Activated CD4-positive, alpha-beta T cell treated with anti-CD3 and anti-CD28 coated beads, Interleukin-2, amount 10 ng/mL, durations not matched to agents 24 days and 14 days (primary cell): ENCODE measurements at places on chromosomes 3 and 15.

GRCh38 chr3:15630646-15631350 lies 29.3 kb downstream of the BTD start:
- peak overlapping the region; percentile 40 for H3K27ac ChIP-seq
- H3K27me3 ChIP-seq, result no peaks in the 10 kb centered on the region
- no peak overlapping the region for H3K4me3 ChIP-seq
- peaks cover 29% of the 10 kb centered on the region for H3K4me1 ChIP-seq
- no peaks in the 10 kb centered on the region for H3K36me3 ChIP-seq

- no peak overlapping the region for H3K27ac ChIP-seq
- no peaks in the 10 kb centered on the region for H3K27me3 ChIP-seq
- no peaks in the 10 kb centered on the region for H3K4me1 ChIP-seq
- no peaks in the 10 kb centered on the region for H3K36me3 ChIP-seq
Observed at GRCh38 chr15:32956006-32956405, 238.2 kb downstream of the GREM1 start.

- no peak overlapping the region for H3K27ac ChIP-seq
- H3K27me3 ChIP-seq, result no peaks in the 10 kb centered on the region
- H3K36me3 ChIP-seq, result no peaks in the 10 kb centered on the region
- peak; percentile 34 for DNase-seq
Observed at GRCh38 chr3:38755130-38755529, 60.9 kb downstream of the SCN10A start.

DNA sequence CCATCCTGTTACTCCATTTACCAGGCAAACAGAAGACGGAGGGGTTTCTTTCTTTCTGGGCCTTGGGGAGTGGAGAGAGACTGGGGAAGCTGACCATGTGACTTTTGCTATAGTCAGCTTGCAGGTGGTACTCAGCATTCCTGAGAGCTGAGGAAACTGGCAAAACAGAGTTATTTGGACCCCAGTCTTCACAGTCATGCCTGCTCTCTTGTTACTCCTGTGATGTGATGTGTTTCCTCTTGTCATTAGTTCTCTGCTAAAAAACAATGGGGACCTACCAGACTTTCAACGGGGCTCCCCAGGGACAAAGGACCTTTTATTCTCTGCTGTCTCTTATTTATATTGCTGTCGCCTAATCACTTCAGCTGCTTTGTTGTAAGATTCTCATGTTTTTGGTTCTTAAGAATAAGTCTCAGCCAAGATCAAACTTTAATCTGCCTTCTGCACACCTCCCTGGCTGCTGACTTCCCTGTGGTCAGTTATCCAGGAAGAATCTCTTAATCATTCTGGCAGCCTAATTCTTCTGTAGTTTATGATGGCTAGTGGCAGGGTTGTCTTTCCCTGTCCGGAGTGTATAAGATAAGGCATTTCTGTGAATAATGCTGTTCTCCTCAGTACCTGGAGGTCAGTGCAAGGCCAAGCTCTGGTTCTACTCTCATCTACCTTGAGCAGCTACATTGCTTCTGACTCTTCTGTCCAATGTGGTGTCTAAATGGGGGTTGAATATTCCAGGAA lies 8.8 kb downstream of the STARD9 start:
- no peak for DNase-seq
- H3K4me1 ChIP-seq, result peaks cover 24% of the 10 kb centered on the region
- no peak overlapping the region for H3K4me3 ChIP-seq
- H3K27ac ChIP-seq, result no peak overlapping the region
- peaks cover 10% of the 10 kb centered on the region for H3K36me3 ChIP-seq
- H3K27me3 ChIP-seq, result peaks cover 14% of the 10 kb centered on the region

- no peaks in the 10 kb centered on the region for H3K36me3 ChIP-seq
- no peaks in the 10 kb centered on the region for H3K27me3 ChIP-seq
- DNase-seq, result no peak
- H3K27ac ChIP-seq, result no peak overlapping the region
- no peak overlapping the region for H3K4me3 ChIP-seq
Observed at GRCh38 chr3:34067536-34068051, 269.2 kb downstream of the PDCD6IP start.

DNA sequence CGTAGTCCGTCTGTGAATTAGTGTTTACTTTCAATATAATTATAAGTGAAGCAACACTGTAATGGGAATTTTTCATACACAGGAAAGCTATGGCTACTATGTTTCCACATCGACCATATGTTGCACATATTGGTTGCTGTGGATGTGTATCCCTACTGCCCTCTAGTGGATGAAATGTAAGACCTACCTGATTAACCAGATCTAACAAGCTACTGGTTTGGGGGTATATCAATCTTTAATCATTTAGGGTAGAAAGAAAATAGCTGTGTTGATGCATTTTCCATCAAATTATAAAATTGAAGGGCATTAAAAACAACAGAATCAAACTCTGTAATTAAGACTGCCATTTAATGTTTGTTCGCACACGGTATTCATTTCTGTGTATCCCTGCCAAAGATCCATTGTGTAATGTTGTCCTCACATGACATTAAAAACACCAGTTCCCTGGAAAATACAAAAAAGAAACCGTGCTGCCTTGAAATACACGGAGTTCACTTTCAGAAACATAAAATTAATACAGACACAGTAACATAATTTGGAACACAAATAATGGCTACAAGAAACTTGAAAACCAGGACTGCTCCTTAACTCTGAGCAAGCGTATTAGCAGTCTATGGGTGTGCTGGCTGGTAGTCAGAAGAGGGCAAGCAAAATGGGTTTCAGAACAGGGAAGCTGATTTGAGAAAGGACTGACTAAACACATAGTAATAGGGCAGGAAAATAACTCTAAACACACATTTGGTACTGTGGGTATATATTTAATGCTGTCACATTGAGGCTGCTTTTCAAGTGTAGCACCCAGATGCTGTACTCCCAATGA lies 125.1 kb downstream of the TIGIT start:
- peak overlapping the region; percentile 76 for H3K27ac ChIP-seq
- H3K4me3 ChIP-seq, result no peak overlapping the region
- DNase-seq, result peak; percentile 68
- peaks cover 18% of the 10 kb centered on the region for H3K4me1 ChIP-seq
- no peaks in the 10 kb centered on the region for H3K27me3 ChIP-seq
- H3K36me3 ChIP-seq, result no peaks in the 10 kb centered on the region

GRCh38 chr3:28590860-28591259 lies 242.2 kb upstream of the AZI2 start:
- DNase-seq, result no peak
- no peaks in the 10 kb centered on the region for H3K27me3 ChIP-seq
- no peaks in the 10 kb centered on the region for H3K36me3 ChIP-seq
- H3K27ac ChIP-seq, result no peak overlapping the region
- no peak overlapping the region for H3K4me3 ChIP-seq
